ENCODE measurements at places on chromosomes 12 and 14.

- no peak for DNase-seq
Measured at GRCh38 chr12:109718390-109718789, 4.8 kb downstream of the FAM222A start.

DNA sequence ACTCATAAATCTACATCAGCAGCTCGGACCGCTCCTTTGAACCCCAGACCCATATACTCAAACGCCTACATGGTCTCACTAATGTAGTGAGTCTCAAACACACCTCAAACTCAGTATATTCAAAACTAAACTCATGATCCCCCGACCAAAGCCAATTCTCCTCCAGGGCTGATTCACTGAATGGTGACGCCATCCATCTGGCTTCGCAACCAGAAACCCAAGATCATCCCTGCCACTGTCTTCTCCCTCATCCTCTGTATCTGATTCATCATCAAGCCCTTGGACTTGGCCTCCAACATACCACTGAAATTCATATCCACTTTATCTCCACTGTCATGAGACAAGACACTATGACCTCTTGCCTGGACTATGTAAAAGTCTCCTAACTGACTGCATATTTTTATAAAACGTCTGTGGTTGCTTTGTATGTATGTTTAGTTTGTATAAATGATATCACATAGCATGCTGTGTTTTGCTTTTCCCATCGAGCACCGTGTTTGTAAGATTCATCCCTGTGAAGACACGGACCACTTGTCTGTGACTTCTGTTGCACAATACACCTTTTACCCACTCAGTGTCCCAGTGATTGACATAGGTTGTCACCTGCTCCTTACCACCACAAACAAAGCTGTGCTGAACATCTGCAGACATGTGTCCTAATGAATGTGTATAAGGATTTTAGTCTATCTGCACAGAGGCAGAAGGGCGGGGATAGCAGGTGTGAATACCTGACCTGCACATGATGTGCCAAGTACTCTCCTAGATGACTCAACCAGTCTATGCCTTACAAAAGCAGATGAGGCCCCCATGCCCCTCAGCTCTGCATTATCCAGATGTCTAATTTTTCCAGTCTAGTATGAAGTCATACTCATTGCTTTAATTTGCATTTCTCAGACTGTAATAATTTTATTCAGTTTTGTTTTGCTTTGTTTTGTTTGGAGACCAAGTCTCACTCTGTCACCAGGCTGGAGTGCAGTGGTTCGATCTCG is 76.9 kb downstream of the VWF start:
- DNase-seq, result no peak

DNA sequence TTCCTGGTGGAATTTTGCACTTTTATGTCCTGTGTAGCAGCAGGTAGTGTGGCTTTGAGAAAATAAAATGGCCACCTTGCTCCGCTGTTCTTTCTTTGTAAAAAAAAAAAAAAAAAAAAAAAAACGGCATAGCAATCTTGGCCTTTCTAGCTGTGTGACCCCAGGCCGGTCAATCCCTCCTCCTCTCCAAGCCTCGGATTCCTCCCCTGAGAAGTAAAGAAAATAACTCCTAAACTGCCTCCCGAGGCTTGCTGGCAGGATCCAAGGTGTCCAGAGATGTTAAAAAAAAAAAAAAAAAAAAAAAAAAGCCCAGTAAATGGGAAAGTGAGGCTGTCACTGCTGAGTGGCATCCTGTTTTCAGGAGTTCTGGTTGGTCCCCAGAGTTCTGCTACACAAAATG is 23.9 kb upstream of the MAP1LC3B2 start:
- no peak for DNase-seq

GRCh38 chr14:85079842-85080730 is 449.9 kb upstream of the FLRT2 start:
- DNase-seq, result no peak

GRCh38 chr12:92650228-92650822 is 52.5 kb upstream of the PLEKHG7 start:
- no peak for DNase-seq

- no peak for DNase-seq
Measured at GRCh38 chr12:7601406-7601805, 64.3 kb downstream of the APOBEC1 start.

DNA sequence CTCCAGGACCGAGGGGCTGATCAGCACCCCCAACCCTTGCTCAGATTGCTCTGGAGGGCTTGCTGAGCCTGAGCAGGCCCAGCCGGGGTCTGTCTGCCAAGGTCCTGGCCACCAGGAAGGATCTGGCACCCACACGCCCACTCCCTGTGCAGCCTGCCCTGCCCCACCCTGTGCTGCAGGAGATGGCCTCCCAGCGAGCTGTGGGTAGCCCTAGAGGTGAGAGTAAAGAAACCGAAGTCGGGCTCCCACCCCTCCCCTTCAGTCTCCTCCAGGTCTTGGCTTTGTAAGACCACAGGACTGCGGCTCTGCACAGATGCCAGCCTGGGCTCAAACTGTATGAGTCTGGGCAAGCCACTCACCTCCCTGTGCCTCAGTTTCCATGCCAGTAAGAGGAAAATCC is 307.8 kb downstream of the BCL11B start:
- DNase-seq, result no peak

GRCh38 chr12:62717643-62718042 is 217.3 kb downstream of the PPM1H start:
- DNase-seq, result no peak
